ENCODE measurements at places on chromosomes 7 and 10. TPM values are rescaled to one million over a fixed set of nuclear protein-coding genes. Genes with fewer than 3 reads are reported as not detected.

C7orf57 gene
- polyA plus RNA-seq: not detected

NUTM2E gene
- polyA plus RNA-seq: not detected

GSDME gene
- 73.8 TPM for polyA plus RNA-seq

EPHB4 gene
- polyA plus RNA-seq: 1.3 TPM

PLXNA4 gene
- under 0.01 TPM for polyA plus RNA-seq

UPK3BL2 gene
- 7.3 TPM for polyA plus RNA-seq

GIMAP6 gene
- 28.1 TPM for polyA plus RNA-seq

TAS2R41 gene
- not detected for polyA plus RNA-seq

ARHGEF35 gene
- polyA plus RNA-seq: 38.6 TPM

FZD1 gene
- 1.8 TPM for polyA plus RNA-seq

CALML3 gene
- polyA plus RNA-seq: 0.07 TPM

WBP1L gene
- 15.2 TPM for polyA plus RNA-seq

PCLO gene
- polyA plus RNA-seq: 3.1 TPM

KIF20B gene
- polyA plus RNA-seq: 1.6 TPM

GRCh38 chr7:139585042-139585441 is 61.6 kb downstream of the CLEC2L start:
- no peak overlapping the region for H3K27ac ChIP-seq
- no peaks in the 10 kb centered on the region for H3K27me3 ChIP-seq
- DNase-seq: no peak
- no peak overlapping the region for H3K4me3 ChIP-seq
- no peaks in the 10 kb centered on the region for H3K4me1 ChIP-seq

DNA sequence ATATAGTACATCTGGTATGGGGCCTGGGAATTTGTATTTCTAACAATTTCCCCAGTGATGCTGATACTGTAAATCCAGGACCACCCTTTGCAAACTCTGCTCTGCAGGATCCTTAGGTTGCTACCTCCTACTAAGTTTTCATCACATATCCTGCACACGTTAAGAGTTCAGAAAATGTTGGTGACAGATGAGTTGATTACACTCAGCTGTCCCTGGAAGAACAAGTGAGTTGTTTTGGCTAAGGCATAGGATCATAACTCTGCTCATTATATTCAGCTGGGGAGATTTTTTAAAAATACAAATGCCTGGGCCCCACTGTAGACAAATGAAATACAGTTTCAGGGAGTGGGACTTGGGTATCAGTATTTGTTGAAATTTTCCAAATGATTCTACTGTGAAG is 274.6 kb upstream of the HABP2 start:
- H3K4me3 ChIP-seq: no peak overlapping the region
- no peak for DNase-seq
- H3K36me3 ChIP-seq: no peaks in the 10 kb centered on the region

DNA sequence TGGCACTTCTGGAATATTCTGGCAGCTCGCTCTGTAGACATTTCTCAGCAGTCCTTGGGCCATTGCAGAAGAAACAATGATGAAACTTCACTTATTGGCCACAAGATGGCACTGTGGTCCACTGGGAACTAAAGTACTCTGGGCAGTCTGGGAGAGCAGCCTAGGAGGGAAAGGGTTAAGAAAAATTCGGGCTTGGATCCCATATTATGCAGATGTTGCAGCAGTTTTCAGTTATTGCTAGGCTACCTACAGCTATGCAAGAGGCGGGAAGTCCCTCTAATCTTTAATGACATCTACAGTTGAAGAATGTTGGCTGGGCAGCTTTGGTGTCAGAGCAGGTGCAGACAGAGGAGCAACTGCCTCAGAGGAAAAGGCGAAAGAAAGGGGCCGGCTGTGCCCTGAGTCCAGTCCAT is 201.7 kb upstream of the PRSS58 start:
- DNase-seq: peak; percentile 65
- H3K27ac ChIP-seq: no peak overlapping the region
- no peaks in the 10 kb centered on the region for H3K36me3 ChIP-seq
- no peaks in the 10 kb centered on the region for H3K4me1 ChIP-seq

GRCh38 chr10:1807924-1808323 is 70.6 kb upstream of the ADARB2 start:
- no peak overlapping the region for H3K4me3 ChIP-seq
- H3K27ac ChIP-seq: no peak overlapping the region
- no peaks in the 10 kb centered on the region for H3K27me3 ChIP-seq

GRCh38 chr10:103839872-103840739 is 15.3 kb downstream of the SH3PXD2A start:
- H3K4me1 ChIP-seq: peaks cover 69% of the 10 kb centered on the region
- DNase-seq: peak; percentile 26
- no peak overlapping the region for H3K4me3 ChIP-seq
- H3K36me3 ChIP-seq: no peaks in the 10 kb centered on the region
- no peak overlapping the region for H3K27ac ChIP-seq
- no peaks in the 10 kb centered on the region for H3K27me3 ChIP-seq

DNA sequence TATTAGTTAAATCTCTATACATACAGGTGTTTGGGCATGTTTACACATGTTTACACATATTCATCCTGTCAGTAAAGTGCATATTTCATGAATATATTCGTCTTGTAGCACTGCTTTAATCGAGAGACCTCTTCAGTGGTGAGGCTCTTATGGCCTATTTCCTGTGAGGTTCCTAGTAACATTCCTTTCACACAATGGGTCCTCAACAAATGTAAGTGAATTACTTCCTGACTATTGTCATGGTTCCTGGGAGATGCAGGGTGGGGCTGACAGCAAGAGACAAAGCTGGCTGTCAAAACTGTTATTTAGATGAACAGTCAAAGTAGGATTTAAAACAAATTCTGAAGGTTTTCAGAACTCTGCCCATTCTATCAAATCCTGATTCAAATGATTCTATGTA is 12.4 kb upstream of the SEMA3A start:
- H3K4me1 ChIP-seq: no peaks in the 10 kb centered on the region
- no peak overlapping the region for H3K4me3 ChIP-seq
- no peak for DNase-seq

DNA sequence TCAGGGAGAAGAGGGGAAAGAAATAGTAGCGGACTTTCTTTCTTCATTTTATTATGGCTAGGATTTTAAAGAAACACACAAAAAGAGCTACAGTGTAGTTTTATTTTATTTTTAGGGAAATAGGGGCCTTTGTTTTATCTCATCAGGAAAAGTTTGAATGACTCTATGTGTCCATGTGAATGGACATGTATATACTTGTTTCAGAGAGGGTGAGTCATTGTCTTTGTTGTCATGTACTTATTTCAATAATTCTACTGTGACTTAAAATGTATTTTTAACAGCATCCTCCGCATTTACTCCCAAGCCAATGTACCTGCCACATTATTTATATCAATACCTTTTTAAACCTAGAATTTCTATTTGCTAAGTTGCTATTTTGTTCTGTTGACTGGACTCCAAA is 569.5 kb downstream of the SORCS3 start:
- H3K27ac ChIP-seq: no peak overlapping the region
- no peaks in the 10 kb centered on the region for H3K4me1 ChIP-seq
- H3K36me3 ChIP-seq: no peaks in the 10 kb centered on the region
- no peak for DNase-seq

DNA sequence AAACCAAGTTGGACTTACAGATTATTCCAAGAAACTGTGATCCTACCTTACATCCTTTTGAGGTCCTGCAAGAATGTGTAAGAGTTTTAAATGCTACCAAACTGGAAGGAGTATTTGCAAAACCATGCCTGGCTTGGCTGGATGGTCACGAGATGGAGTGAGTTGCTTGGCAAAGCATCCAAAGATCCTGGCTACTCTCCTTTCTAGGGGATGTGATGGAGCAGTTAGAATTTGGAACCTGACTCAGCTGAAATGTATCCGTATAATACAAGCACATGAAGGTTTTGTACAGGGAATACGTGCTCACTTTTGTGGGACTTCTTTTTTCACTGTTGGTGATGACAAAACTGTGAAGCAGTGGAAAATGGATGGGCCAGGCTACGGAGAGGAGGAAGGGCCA is 13.3 kb upstream of the SYPL1 start:
- no peaks in the 10 kb centered on the region for H3K27me3 ChIP-seq
- no peak overlapping the region for H3K4me3 ChIP-seq
- no peaks in the 10 kb centered on the region for H3K4me1 ChIP-seq
- no peak overlapping the region for H3K27ac ChIP-seq

GRCh38 chr10:78614267-78614666 is 454.5 kb upstream of the ZMIZ1 start:
- no peak for DNase-seq
- peaks cover 16% of the 10 kb centered on the region for H3K4me1 ChIP-seq
- H3K27ac ChIP-seq: no peak overlapping the region
- no peaks in the 10 kb centered on the region for H3K36me3 ChIP-seq
- no peaks in the 10 kb centered on the region for H3K27me3 ChIP-seq

GRCh38 chr7:73871163-73872011 is 10.4 kb downstream of the TMEM270 start:
- peaks cover 7% of the 10 kb centered on the region for H3K4me1 ChIP-seq
- DNase-seq: peak; percentile 67
- no peaks in the 10 kb centered on the region for H3K27me3 ChIP-seq
- H3K27ac ChIP-seq: peak overlapping the region; percentile 56
- H3K36me3 ChIP-seq: no peaks in the 10 kb centered on the region
- H3K4me3 ChIP-seq: no peak overlapping the region

- no peaks in the 10 kb centered on the region for H3K27me3 ChIP-seq
- H3K4me3 ChIP-seq: no peak overlapping the region
- no peaks in the 10 kb centered on the region for H3K4me1 ChIP-seq
- H3K27ac ChIP-seq: no peak overlapping the region
- no peaks in the 10 kb centered on the region for H3K36me3 ChIP-seq
Observed at GRCh38 chr10:70607936-70608335, 5.4 kb upstream of the PRF1 start.

DNA sequence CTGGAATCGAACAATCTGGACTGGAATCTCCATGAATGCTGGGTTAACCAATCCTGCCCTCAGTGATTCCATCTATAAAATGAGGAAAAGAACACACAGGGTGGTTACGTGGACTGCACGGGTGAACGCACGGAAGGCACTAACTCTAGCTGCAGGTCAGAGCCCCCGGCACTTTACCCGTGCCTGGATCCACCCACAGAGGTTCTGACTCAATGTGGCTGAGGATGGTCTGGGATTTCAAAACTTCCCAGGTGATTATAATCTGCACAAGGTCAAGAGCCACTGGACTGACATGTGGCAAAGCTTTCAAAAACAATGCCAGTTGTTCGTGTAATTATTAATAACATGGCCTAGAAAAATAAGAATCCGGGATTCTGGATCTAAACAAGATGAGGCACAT is 29.2 kb downstream of the KIAA1549 start:
- no peak for DNase-seq
- H3K4me3 ChIP-seq: no peak overlapping the region
- no peaks in the 10 kb centered on the region for H3K27me3 ChIP-seq
- no peaks in the 10 kb centered on the region for H3K36me3 ChIP-seq

- no peaks in the 10 kb centered on the region for H3K4me1 ChIP-seq
- H3K4me3 ChIP-seq: no peak overlapping the region
- DNase-seq: no peak
- no peak overlapping the region for H3K27ac ChIP-seq
- no peaks in the 10 kb centered on the region for H3K36me3 ChIP-seq
Observed at GRCh38 chr7:21192657-21193056, 235.2 kb upstream of the SP4 start.

- no peak overlapping the region for H3K4me3 ChIP-seq
- DNase-seq: no peak
- H3K27ac ChIP-seq: no peak overlapping the region
Observed at GRCh38 chr10:23340354-23340753, 4.2 kb downstream of the C10orf67 start.

GRCh38 chr7:155365146-155365874 is 67.6 kb downstream of the INSIG1 start:
- peaks cover 2% of the 10 kb centered on the region for H3K27me3 ChIP-seq
- H3K4me1 ChIP-seq: no peaks in the 10 kb centered on the region
- no peaks in the 10 kb centered on the region for H3K36me3 ChIP-seq
- no peak for DNase-seq
- H3K27ac ChIP-seq: no peak overlapping the region

- no peak overlapping the region for H3K27ac ChIP-seq
- peaks cover 3% of the 10 kb centered on the region for H3K36me3 ChIP-seq
- H3K4me3 ChIP-seq: no peak overlapping the region
- no peaks in the 10 kb centered on the region for H3K27me3 ChIP-seq
- no peaks in the 10 kb centered on the region for H3K4me1 ChIP-seq
- DNase-seq: peak; percentile 84
Observed at GRCh38 chr7:35906191-35906908, 105.5 kb downstream of the SEPTIN7 start.

GRCh38 chr7:133265821-133266220 is 12.9 kb downstream of the EXOC4 start:
- no peak overlapping the region for H3K4me3 ChIP-seq
- no peak for DNase-seq
- no peaks in the 10 kb centered on the region for H3K36me3 ChIP-seq

Data from small intestine (tissue), 16 donors.